ENCODE measurements at places on chromosomes 3 and 15.
A peak's percentile ranks its signal among the peaks of the same experiment; 100 is the strongest.

DNA sequence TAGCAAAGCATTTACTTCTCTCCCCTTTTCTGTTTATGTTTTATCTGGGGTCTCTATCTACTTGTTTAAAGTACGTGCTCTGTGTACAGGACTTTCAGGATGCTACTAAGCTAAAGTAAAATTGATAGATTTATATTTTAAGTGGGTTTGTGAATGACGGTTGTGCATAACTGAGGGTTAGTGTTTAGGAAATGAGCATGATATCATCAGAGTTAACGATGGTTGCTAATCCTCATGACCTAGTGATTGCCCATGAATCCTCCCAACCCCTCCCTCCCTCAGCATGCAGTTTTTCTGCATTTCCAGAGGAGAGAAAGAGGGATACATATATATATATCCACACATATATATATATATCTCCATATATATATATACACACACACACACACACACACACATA lies 957.2 kb downstream of the TUSC7 start:
- DNase-seq, result no peak

- DNase-seq, result no peak
Measured at GRCh38 chr3:114962189-114962588, 184.9 kb downstream of the ZBTB20 start.

DNA sequence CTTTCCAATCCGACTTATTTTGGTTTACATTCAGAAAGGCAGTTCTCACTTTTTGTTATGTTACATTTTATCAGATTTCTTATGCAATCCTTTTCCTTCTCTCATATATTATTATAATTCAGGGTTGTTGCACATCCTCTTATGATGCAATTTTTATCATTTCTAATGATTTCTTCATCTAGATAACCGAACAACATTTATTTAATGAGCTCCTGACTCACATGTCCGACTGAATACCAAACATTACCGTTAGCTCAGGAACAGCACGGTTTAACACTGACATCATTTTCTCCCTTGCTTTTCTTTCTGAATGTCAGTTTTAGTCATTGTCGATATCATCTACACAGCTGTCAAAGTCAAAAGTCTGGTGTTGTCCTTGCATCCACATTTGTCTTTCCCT lies 199.2 kb downstream of the BCHE start:
- no peak for DNase-seq

GRCh38 chr15:25936004-25936403 lies 72.9 kb upstream of the ATP10A start:
- DNase-seq, result no peak

GRCh38 chr3:73511571-73512525 lies 112.9 kb downstream of the PDZRN3 start:
- DNase-seq, result no peak

DNA sequence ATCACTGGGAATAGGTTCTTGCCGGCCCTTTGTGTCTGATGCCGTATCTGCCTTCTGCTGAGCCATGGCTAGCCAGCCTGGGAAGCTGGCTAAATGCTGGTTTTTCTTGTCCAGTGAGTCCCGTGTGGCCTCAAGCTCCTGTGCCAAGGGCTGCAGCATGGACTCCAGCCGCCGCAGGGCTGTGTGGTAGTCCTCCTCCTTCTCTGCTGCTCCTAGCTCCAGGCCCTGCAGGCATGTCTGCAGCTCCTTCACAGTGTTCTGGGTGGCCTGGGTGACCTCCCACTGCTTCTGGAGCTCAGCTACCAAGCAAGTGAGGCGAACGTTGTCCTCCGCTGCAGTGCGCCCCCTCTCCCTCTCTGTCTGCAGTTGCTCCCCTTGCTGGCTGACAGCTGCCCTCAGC lies 24.9 kb downstream of the CXCR6 start:
- DNase-seq, result no peak

DNA sequence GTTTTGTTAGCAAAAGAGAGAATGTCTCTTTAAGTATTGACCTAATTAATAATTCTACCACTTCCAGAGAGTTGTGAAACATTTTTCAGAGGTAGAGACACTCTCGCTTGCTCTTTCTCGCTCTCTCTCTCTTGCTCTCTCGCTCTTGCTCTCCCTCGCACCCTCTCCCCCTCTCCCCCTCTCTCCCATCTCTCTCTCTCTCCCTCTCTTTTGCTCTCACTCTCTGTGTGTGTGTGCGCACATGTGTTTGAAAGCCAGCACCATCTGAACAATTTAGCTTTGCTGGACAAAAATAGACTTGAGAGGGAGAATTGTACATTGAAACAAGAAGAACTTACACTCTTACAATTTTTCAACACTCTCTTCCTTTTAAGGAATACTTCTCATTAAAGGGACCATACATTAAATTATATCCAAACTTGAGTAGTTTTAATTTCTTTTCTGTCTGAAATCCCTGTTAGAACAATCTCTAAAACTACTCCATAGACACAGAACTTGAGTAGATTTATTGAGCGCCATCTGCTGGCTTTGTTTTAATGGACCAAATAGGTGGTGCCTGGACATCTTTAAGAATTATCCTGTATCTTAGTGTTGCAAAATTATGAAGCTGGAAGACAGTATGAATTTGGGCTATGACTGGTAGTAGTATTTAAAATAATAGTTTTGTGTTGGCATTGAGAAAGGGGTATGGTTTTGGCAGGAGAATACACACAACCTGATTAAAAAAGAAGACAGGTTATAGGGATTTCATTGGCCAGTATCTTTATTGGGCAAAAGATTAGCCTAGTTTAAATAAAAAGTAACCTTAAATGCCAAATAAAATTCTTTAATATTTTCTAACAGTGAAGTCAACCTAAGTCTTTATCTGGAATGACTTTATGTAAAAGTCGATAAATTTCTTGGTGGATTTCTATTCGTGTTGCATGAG lies 124.6 kb downstream of the AKAP13 start:
- peak; percentile 36 for DNase-seq

DNA sequence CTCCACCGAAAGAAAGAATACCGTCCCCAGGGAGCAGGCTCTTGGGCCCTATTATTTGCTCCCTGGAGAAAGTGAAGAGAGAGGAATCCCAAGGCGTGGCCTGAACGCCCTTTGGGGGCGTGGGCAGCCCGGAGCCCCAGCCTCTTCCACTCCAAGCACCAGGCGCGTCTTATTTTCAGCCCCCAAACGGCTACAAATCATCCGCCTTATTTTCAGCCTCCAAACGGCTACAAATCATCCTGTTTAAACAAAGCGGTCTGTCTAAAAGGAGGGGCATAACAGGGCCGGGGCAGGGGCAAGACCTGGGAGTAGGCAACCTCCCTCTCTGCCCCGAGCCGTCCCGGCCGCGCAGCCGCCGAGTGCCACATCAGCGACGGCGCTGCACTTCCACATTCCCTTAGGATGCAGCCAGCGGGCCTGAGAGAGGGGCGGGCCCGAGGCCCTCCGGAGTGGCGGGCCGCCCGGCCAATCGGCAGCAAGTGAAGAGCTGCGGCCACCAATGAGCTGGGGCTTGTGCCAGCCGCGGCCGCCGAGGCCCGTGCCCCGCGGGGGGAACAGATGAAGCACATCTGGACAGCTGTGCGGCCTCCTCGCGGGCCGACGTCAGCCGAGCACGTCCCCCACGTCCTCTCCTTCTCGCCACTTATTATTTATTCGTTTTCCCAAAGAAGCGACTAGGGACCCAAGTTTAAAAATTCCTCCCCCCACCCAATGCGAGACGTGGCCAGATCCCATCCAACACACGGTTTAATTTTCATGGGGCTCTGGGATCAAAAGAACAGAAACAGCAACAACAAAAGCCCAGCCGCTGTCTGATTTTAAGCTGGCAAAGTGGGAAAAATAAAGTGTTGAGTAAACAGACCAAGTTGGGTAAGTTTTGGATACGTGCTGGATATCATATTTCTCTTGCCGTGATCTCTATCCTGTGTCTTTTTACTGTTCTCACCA lies at the start of gene TMEM45A:
TMEM45A (plus strand) TSS at position 561 of the 948 bp plus-strand sequence. CDS start 62,593 bp downstream, outside the sequence.
- peak; percentile 59 for DNase-seq

Data from effector memory CD8-positive, alpha-beta T cell (primary cell).